GM12892 (cell line): ENCODE measurements at places on chromosomes 13 and 19.

- no peak for DNase-seq
Measured at GRCh38 chr19:53308339-53308811, 25.2 kb upstream of the ZNF845 start.

DNA sequence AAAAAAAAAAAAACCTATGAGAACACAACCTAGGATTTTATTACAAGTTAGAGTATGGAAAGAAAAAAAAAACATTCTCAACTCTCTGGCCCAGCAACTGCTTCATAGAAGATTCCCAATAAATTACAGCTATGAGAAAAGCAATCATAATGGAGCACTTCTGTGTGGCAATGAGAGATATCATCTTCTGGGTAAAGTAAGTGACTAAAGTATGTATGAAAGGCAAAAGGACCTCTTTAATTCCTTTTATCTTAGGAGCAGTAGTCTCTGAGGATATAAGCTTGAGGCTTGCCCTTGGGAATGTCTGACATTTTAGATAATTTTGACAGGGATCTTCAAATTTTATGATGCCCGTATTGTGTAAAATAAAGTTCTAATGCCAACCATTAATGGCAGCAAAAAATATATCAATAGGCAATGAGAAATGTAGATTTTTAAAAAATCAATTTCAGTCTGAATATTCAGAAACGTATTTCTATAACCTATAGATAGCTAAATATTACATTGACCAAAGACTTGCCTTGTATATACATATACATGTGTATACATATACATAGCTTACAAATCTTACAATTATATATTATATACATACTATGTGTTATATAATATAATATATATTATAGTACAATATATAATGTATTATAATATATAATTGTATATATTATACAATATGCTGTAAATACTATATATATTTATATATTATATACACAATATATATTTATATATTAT lies 823.9 kb upstream of the SLITRK1 start:
- DNase-seq: no peak

- no peak for DNase-seq
Measured at GRCh38 chr13:46361276-46361934, 25.6 kb downstream of the RUBCNL start.

DNA sequence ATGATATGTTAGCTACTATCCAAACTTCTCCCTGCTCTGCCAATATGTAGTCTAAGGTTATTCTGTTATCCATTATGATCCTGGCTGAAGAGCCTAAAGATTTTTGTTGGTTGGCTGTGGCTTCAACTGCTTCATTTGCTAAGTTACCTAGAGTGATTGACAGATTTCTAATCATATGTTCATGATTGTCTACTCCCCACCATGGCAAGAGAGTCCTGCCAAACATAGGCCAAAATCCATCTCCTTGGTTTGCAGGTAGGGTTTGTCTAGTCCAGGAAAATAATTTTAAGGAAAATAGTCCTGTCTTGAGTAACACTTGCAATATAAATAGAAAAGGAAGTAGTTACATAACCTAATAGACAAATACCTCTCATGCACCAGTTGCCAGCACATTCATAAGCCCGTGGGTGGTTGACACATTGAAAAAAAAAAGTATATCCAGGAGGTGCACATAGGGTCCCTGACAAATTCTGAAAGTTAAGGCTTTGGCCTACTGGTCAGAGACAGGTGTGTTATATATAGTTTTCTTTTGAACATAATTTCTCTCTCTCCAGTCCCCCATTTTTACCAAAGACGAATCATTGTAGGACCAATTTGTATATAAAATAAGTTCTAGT lies 5.4 kb upstream of the CBY2 start:
- no peak for DNase-seq

DNA sequence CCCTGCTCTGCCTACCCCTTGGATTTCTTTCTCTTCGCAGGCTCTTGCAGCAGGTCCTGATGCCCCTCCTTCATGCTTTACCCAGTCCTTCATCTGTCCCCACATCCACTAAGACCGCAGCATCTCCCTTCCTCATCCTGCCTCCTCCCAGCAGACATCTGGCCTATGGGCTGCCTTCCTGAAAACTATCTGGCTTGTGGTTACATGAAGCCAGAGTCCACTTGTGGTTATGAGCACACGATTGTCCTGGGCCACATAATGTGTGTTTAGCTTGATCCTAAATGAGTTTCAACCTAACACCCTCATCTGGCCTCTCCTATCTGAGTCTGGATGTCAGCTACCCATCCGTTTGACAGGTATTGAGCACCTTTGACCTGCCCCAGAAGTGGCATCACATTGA lies 5.5 kb upstream of the ZNF175 start:
- DNase-seq: no peak

- no peak for DNase-seq
Measured at GRCh38 chr19:54208784-54209057, 8.1 kb downstream of the RPS9 start.

- no peak for DNase-seq
Measured at GRCh38 chr19:16896146-16897028, 7.6 kb downstream of the F2RL3 start.

DNA sequence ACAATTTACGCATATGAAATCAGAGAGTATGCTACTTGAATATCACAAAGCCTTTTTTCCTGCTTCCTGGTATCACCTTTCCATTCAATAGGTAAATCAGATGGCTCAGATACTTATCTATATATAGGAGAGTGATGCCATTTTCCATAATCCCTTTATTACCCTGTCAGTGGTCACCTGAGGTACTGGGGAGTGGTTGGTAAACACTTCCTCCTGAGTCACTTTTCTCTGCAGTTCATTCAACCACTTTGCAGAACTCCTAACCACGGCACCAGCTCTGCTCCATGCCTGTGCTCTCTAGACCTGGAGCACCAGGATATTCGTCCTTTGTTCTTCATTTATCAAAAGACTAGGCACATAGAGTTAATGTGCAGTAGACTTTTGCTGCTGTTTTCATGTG lies 748.5 kb upstream of the KLHL1 start:
- no peak for DNase-seq

DNA sequence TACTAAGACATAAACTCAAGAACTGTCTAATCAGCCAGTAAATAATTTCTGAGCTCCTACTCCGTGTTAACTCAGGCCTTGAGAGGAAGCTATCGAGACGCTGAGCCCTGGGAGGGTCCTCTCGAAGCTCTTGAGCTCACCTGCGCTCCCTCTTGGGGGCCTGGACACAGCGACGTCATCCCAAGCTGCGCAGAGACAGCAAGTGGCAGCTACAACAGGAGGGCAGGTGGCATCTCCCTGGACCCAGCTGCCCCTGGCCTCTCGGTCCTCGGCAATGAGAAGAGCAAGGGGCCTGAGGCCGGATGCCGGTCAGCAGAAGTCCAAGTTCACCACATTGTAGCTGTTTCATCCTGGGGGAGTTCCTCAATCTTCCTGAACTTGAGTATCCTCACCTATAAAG lies 30.5 kb upstream of the TUBGCP3 start:
- no peak for DNase-seq

DNA sequence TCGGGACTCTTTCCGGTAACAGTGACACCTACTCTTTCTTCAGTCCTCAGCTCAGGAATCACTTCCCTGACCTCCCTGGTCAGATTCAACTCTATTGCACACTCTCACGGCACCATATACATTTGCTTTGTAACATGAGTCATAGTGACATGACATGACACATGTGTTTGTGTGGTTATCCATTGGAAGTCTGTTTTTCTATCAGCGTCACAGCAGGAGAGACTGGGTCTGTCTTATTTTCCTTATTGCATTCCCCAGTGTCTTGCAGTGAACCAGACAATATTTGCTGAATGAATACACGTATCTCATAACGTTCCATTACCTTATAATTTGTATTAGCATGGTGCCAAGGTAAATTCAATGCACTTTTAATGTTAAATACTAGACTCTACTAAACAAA lies 102.0 kb downstream of the DCLK1 start:
- DNase-seq: no peak

DNA sequence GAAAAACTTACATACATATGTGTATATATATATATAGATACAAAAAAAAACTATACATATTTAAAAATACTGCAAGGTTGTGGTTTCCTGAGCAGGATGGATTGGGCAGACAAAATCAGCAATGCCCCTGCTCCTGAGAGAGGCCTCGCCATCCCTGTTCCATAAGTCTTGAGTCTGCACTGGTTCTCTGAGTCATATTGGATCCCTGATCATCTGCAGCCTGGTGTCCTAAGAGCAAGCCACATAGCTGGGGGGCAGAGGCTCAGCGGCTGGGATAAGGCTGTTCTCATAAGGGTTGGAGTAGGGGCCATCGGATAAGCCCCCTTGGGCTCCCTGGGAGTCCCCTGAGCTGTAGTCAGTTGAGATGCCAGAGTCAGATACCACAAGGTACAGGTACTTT lies 3.3 kb downstream of the SWSAP1 start:
- no peak for DNase-seq

- no peak for DNase-seq
Measured at GRCh38 chr13:25768838-25769237, 283.0 kb downstream of the SHISA2 start.

- no peak for DNase-seq
Measured at GRCh38 chr19:2424686-2425621, 2.4 kb downstream of the TIMM13 start.

DNA sequence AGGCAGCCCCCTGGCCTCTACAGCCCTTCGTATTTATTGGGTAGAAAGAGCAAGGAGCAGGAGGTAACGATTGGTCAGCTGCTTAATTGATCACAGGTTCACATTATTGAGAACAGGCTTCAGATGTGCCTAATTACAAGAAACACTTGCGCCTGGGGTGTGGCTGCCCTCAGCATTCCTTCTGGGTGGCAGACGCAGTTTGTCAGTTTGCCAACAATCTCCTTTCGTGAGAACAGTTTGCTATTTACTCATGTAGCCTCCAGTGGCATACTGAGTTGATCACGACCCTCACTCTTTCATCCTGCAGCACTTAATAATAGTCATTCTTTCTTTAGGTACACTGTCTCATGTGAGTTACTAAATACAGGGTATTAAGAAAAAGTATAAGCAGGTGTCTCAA lies 985.6 kb downstream of the SLITRK5 start:
- no peak for DNase-seq

GRCh38 chr13:95893861-95894260 lies 159.3 kb downstream of the UGGT2 start:
- no peak for DNase-seq

- DNase-seq: no peak
Measured at GRCh38 chr19:54315956-54316355, 3.0 kb upstream of the LILRA5 start.

GRCh38 chr19:33285441-33285927 lies 16.9 kb downstream of the CEBPA start:
- DNase-seq: no peak

GRCh38 chr19:4064149-4064495 lies 2.6 kb downstream of the ZBTB7A start:
- DNase-seq: no peak

GRCh38 chr19:43789029-43789428 lies 8.3 kb upstream of the KCNN4 start:
- no peak for DNase-seq

GRCh38 chr19:28497137-28497536 lies 715.8 kb downstream of the UQCRFS1 start:
- DNase-seq: no peak

GRCh38 chr19:3359919-3360420 lies 6.4 kb upstream of the NFIC start:
- peak; percentile 73 for DNase-seq

- DNase-seq: no peak
Measured at GRCh38 chr13:41332829-41333228, 21.8 kb downstream of the NAA16 start.

- DNase-seq: no peak
Measured at GRCh38 chr19:48175578-48175977, 5.1 kb downstream of the ZSWIM9 start.

DNA sequence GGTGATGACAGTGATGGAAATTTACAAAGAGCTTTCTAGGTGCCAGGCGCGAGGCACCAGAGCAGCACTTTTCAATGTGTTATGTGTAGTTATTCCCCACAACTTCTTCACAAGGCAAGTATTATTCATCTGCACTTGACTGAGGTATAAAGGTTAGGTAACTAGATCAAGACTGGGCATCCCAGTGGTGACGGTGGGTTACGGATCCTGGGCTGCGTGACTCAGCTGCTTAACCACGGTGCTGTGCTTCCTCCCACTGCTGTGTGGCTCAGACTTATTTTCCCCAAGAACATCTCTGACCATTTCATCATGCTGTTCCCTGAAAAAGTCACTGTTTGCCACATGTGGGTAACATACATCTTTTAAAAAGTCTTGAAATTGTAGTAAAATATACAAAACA lies 19.3 kb downstream of the EDDM13 start:
- no peak for DNase-seq

DNA sequence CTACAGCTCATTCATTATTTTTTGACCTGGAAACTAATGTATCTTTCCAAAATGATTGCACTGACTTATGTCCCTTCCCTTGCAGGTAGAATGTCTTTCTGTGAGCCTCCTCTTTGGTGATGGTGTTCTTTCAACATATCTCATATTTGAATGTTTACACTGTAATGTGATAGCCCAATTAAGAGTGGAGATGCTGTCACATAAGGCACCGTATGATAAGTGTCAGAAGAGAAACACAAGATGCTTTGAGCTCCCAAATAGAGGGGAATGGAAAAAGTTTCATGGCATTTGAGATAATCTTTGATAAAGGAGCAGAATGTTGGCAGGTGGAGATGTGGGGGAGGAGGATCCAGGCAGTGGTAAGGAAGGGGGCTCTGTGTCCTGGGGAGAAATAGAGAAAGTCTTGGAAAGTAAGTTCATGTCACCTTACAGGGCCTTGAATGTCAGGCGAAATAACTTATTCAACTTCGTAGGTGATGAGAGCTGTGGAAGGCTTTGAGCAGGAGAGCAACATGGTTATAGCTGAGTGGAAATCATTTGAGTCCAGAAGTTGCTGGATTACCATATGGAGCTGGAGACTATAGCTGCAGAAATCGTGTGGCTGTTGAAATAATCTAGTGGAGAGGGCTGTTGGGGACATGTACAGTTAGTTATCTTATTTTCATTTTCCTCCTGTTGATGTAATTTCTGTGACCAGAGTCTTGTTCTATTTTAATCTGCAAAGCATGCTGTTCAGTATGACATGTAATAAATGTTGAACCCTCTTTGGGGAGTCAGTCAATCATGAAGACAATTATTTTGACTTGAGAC lies 10.3 kb upstream of the RNF113B start:
- no peak for DNase-seq

DNA sequence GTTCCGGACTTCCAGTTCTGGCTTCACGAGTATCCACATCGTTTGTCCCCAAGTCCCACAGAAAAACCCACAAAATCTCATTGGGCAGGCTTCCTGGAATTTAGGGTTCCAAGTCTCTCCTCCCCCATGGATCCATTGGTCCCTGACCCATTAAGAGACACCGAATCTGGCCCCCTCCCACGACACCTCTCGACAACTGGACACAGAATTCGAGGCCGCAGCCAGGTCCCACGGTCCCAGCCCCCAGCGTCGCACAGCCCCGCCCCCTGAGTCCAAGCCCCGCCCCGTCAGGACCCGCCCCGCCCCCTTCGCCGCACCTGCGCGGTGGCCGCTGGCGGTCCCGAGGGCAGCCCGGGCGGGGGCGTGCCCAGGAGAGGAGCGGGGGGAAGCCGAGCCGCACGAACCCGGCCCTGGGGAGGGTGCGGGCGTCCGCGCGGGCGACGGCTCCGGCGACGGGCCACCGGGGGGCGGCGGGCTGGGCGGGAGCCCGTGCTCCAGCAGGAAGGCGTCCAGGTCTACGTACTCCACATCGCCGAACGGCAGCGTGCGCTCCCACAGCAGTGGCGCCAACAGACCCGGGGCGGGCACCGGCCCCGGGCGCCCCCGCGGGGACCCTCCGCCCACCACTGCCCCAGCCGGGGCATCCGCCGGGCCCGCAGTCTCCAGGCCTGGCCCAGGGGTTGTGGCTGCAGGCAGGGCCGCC lies 1.8 kb downstream of the DBP start:
- peak; percentile 80 for DNase-seq
